Effector memory CD8-positive, alpha-beta T cell (primary cell): ENCODE measurements at places on chromosomes 7 and 10.

DNA sequence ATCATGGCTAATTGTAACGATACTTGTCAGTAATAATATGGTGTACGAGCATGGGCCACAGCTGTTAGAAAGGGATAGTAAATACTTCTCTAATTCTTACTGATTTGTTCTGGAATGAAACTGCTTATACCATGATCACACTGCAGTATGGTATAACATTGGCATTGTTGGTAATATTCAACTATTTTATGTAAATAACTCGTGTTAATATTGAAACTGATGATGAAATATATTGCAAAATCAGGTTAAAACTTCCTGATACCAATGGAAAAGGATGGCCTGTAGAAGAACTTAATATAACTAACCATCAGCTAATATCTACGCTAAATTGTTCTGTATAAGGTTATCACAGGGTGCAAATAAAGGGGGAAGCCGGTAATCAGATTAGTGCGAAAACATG lies 10.3 kb downstream of the OR2A14 start:
- no peak for DNase-seq

GRCh38 chr7:113113912-113114311 lies 4.4 kb downstream of the SMIM30 start:
- DNase-seq: no peak

DNA sequence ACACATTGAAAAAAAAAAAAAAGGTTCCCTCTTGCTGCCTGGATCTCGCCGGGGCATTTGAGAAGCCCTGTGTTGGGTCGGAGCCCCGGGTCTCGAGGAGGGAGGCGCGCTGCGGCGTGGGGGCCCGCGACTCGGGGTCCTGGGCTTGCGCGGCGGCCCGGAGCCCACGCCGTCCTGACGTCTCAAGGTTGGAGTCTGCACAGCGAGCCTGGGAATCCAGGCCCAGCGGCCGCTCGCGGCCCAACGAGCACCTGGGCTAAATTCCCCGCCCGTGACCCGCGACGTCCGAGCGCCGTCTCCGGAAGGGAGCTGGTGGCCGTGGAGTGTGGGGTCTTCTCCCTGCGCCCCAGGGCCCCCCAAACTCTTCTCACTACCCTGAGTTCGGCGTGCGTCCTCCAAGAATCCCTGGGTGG lies 1.4 kb upstream of the CTBP2 start:
- DNase-seq: no peak

DNA sequence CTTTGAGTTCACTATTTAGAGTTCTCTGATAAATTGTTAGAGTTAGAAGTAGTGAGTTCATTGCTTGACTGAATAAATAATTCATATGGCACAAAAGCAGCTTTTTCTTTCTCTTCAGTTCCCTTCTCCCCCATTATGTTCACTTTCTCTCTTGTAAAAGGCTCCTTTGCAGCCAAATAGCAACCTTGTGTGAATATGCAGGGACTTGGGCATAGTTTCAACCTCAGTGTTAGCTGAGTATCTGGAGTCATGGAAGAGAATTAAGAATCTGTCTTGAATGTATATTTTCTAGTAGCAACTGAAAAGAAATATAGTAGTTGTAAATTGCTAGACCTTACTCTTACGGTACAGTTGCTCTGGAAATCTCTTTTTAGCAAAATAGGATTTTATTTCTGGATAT lies 31.9 kb downstream of the ZEB1 start:
- DNase-seq: no peak

GRCh38 chr7:37738321-37738720 lies 54.8 kb downstream of the GPR141 start:
- DNase-seq: no peak

GRCh38 chr7:32275216-32276009 lies 205.2 kb upstream of the PDE1C start:
- no peak for DNase-seq

GRCh38 chr7:50812841-50813475 lies 30.3 kb upstream of the GRB10 start:
- DNase-seq: no peak

GRCh38 chr10:24344695-24345463 lies 135.9 kb downstream of the KIAA1217 start:
- no peak for DNase-seq

DNA sequence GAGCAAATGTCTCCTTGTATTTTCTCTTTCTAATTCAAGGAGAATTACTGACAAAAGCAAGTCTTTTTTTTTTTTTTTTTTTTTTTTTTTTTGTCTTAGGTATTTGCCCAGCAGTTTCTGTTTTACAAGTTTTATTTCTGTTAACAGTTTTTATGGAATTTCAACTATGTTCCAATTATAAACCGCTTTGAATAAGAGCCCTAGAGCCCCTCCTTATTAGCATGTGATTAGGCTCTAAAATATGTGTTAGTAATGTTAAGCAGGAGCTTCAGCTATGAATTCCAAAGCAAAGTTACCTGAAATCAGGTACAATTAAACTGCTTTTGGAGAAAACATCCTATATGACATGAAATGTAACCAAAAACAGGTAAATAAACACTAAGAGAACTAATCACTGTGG lies 997.0 kb upstream of the POT1 start:
- DNase-seq: no peak

DNA sequence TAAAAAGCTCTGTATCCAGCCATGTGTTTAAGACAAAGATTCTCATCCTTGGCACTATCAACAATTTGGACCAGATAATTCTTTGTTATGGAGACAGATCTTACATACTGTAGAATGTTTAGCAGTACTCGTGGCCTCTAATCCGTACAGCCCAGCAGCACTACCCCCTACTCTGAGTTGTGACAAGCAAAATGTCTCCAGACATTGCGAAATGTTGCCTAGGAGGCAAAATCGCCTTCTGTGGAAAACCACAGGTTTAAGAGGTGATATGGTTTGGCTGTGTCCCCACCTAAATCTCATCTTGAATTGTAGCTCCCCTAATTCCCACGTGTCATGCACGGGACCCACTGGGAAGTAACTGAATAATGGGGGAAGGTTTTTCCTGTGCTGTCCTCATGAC lies 186.7 kb downstream of the CHCHD3 start:
- DNase-seq: no peak

- no peak for DNase-seq
Observed at GRCh38 chr10:110065269-110065668, 57.5 kb downstream of the ADD3 start.

GRCh38 chr7:157700231-157701005 lies 363.6 kb downstream of the DNAJB6 start:
- DNase-seq: no peak

GRCh38 chr7:108094933-108095710 lies 35.0 kb downstream of the LAMB4 start:
- no peak for DNase-seq

- no peak for DNase-seq
Observed at GRCh38 chr7:43700059-43700501, 29.2 kb downstream of the COA1 start.

DNA sequence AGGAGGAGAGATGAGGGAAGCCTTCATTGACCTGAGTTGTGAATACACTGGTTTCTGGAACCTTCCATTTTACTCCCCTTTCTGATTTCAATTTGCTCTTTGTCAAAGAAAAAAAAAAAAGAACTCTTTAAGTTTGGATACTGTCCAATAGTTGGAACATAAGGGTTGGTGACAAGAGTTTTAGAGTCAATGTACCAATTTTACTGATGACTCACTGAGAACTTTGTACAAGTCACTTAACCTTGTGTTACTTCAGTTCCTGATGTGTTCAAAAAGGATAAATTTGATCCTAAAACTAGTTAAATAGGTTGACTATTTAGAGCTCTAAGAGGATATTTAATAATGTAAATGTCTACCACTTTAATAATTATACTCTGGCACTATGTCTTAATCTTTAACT lies 4.1 kb upstream of the CDK14 start:
- no peak for DNase-seq

GRCh38 chr10:110758898-110759297 lies 112.8 kb upstream of the PDCD4 start:
- DNase-seq: no peak

GRCh38 chr7:78852951-78853350 lies 600.5 kb downstream of the MAGI2 start:
- no peak for DNase-seq

DNA sequence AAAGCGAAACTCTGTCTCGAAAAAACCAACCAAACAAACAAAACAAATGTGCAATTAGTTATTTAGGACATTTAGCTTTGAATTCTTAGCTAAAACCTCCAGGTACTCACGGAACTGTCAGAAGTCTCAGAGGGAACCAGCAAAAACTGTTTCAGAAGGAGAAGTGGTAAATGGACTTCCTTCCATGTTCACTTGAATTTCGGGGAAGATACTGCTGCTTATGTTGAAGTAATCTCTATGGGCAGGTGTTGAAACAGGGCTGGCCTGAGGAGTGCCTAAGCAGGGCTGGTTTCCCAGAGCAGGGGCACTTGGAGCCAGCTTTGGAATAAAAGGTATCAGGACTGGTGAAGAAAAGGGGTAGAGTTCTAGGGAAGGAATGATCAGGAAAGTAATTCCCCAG lies 2.4 kb upstream of the EXOC6 start:
- no peak for DNase-seq

- DNase-seq: no peak
Observed at GRCh38 chr7:156155988-156156733, 343.9 kb upstream of the SHH start.

DNA sequence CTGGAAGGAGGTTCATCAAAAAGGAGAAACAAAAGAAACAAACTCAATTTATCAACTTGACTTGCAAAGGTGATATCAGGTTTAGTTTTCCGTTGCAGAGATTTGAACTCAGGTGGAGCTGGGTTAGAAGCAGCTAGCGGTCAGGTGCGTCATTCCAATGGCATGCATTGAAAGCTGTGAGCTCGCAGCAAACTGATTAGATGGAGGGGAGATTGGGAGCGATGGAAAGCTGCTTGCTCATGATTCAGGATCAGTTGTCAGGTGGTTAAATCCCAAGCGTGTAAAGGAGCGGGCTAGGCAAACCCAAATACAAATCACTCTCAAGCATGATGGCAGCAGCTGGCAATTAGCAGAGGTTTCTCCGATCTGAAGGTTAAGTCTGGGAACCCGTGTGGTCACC lies 49.3 kb upstream of the AFAP1L2 start:
- DNase-seq: no peak

DNA sequence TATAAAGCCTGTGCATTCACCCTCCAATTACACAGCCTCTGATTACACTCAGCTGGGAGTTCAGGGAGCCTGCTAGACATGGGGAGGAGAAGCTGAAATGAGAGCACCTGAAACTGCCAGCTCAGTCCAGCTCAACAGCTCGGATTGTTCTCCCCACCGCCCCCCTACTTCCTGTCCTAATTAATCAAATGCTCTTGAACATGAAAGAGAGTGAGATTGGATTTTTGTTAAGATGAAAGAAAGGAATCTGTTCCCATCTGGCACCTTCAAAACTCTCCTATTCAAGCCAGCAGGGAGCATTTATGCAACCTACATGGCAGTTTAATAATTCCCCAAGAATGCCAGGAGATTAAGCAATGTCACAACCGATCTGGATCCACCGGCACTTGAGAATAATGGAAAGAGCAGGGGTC lies 98.0 kb downstream of the NPSR1 start:
- no peak for DNase-seq

- DNase-seq: no peak
Observed at GRCh38 chr10:101601541-101601940, 13.4 kb downstream of the DPCD start.

DNA sequence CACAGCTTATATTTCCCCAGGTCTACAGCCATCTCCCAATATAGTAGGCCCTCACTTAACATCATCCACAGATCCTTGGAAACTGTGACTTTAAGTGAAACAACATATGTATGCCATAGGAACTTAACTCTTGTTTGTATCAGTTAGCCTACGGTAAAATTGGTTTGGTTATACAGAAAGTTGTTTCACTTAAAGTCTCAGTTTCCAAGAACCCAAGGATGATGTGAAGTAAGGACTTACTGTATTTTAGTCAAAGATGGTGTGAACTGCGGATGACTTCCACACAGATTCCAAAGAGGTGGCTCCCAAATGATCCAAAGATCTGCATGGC lies 56.4 kb upstream of the MRLN start:
- DNase-seq: no peak

DNA sequence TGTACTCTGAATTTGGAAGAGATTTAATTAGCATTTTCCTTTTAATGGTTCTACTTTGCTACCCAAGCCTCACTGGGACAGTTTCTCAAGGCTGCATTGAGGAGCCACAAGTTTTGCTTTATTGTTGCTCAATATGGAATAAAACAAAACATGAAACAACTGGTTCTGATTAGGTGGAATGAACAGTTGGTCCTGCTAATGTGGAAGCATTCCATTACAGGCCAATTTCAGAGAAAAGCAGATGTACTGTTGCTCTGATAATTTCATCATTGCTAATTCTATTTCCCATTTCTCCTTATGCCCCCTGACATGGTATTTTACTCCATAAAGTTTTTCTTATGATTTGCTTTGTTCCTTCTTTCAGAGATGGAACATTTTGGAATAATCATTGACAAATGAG lies 66.0 kb upstream of the PAPSS2 start:
- no peak for DNase-seq

DNA sequence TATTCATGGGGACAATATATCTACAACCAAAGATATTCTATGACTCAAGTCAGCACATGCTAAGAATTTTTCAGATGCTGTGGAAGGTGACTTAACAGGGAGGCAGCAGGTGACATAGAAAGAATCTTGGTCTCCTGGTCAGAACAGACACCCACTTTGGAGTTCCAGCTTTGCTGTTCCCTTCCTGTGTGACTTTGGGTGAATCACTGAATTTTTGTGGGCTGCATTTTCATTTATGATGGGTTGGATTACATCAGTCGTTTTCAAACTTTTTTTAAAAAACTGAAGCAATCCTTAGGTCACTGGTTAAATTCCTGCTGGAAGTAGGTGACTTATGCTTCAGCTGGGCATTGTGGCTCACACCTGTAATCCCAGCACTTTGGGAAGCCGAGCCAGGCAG lies 24.9 kb downstream of the RGR start:
- DNase-seq: no peak

- DNase-seq: no peak
Observed at GRCh38 chr7:69778138-69778537, 179.9 kb downstream of the AUTS2 start.

DNA sequence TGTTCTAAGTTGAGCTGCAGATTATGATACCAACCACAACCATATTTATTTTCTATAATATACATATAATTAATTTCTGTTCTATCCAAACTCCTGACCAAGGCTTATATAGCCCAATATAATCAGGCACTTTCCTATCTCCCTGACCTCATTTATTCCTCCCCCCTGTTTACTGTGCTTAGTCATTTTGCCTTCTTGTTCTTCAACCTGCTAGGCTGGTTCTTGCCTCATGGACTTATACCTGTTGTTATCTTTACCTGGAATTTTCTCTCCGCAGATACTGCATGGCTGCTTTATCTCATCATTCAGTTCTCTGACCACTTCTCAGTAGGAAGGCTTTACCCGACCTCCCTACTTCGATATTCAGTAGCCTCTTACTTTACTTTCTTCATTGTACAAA lies 24.9 kb upstream of the FAM3C start:
- DNase-seq: no peak

GRCh38 chr7:55545496-55545895 lies 26.8 kb downstream of the VOPP1 start:
- DNase-seq: no peak

DNA sequence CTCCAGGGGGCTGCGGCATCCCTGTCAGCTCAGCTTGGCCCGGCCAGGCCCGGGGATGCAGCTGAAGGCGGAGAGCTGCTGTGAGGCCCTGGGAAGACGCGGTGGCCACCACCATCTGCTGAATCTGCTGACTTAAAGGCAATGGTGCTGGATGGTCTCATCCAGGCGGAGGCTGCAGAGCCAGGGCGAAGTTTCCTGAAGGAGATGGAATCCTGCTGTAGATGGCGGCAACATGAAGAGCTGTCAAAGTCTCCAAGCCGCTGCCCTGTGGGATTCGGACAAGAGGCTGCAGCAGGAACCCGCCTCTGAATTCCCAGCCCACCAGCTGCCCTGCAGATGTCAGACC lies 200.1 kb downstream of the PTPRN2 start:
- DNase-seq: no peak

- no peak for DNase-seq
Observed at GRCh38 chr7:22872096-22872807, 49.6 kb upstream of the TOMM7 start.
